ENCODE measurements at places on chromosomes 6 and 20.

GRCh38 chr6:105608711-105609374 lies 206.0 kb upstream of the PREP start:
- DNase-seq, result peak; percentile 38

GRCh38 chr6:56766139-56766805 lies 123.6 kb upstream of the DST start:
- DNase-seq, result no peak

DNA sequence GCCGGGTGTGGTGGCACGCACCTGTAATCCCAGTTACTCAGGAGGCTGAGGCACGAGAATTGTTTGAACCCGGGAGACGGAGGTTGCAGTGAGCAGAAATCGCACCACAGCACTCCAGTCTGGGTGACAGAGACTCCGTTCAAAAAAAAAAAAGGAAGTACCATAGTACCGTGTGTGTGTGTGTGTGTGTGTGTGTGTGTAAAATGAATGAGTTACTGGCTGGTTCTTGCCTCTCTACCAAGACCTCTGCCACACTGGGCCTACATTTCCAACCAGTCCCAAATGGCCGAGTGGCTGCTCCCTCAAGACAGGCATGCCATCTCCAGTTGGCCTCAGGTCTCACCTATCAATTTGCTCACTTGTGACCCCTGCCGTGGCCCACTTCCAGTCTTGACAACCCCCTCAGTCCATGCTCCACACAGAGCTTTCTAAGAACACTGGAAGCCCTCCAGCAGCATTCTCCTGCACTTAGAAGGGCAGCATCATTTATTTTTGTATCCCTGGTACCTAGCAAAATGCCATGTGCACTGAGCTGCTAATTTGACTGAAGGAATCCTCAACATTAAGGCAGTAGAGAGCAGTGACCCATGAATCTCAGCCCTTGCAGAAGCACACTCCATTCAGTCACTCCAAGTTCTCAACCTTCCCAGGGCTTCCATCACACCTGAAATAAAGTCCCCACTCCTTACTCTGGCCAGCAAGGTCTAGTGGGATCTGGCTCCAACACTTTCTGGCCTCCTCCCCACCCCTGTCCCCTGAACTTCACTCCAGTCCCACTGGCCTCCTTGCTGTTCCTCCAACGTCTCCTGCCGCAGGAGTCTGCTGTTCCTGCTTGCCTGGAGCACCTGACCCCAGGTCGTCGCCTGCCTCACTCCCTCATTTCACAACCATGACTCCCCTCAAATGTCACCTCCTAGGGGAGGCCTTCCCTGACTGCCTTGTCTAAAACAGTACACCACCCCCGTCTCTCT lies 29.9 kb downstream of the COX4I2 start:
- DNase-seq, result peak; percentile 37

DNA sequence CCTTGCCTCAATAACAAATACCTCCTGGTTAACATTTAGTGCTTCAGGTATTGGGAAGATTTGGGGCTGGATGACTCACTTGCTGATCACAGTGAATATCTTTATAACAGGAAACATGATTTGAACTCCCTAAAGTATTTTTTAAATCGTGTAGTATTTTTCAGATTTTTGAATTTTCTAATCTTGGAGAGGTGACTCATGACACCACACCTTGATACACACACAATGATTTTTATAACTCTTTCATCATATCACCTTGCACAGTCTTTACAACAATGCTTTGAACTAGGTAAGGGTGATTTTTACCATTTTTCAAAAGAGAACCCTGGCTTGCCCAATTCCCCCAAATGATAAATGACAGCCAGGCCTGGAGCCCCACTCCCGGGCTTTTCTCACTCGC lies 273.5 kb downstream of the UST start:
- DNase-seq, result no peak

GRCh38 chr6:143842461-143842901 lies 657 bp upstream of the LTV1 start:
- no peak for DNase-seq

DNA sequence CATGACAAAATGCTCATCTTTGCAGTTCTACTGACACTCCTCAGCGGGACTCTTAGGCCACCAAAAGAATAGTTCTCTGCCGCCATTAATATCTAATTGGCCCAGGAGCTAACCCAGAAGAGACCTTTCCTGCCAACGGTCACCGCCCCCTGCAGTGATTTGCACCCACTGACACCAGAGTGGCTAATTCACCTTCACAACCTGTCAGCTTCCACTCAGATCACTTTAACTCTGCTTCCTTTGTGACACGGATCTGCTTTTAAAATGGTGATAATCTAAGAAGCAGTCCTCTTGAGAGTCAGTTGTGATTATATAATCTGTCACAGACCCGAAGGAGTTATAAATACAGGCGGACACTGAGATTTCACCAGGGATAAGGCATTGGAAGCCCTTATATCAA lies 172.8 kb downstream of the FRK start:
- no peak for DNase-seq

DNA sequence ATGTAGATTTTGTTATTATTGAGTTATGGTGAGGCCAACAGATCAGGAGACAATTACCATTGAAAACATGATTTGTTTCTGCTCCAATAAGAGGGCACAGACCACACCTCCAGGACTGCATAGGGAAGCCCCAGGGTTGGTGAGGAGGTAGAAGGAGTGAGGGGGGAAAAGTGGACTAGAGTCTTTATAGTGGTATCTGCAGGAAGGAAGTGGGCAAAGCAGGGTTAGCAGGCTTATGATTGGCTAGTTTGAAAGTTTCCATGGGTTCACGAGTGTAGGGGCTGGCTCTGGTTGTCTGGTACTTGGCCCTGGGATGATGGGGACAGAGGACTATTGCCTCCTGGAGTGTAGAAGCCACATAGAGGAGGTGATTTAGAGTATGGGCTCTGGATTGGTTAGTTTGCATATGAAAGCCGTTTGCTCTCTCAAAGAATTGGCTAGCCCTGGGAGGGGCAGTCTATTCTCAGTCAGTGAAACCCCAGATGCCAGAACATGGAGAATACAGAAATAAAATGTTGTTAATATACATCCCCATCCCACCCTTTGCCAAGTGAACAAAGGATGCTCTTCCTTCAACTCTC lies 156.6 kb downstream of the KLHL32 start:
- DNase-seq, result no peak
